H1 (cell line): ENCODE measurements at places on chromosomes 12 and 14.

DNA sequence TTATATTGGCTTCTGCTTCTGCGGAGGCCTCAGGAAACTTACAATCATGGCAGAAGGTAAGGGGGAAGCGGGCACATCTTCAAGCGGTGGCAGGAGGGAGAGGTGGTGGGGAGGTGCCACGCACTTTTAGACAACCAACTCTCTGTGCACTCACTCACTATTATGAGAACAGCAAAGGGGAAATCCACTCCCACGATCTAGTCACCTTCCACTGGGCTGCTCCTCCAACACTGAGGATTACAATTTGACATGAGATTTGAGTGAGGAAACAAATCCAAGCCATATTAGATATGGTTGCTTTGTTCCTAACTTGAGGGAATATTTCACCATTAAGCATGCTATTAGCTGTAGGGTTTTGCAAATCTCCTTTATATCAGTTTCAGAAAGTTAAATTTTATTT lies 80.3 kb downstream of the UNC79 start:
- no peak for DNase-seq

GRCh38 chr14:73888971-73889370 lies 2.3 kb downstream of the ZNF410 start:
- no peak for DNase-seq

DNA sequence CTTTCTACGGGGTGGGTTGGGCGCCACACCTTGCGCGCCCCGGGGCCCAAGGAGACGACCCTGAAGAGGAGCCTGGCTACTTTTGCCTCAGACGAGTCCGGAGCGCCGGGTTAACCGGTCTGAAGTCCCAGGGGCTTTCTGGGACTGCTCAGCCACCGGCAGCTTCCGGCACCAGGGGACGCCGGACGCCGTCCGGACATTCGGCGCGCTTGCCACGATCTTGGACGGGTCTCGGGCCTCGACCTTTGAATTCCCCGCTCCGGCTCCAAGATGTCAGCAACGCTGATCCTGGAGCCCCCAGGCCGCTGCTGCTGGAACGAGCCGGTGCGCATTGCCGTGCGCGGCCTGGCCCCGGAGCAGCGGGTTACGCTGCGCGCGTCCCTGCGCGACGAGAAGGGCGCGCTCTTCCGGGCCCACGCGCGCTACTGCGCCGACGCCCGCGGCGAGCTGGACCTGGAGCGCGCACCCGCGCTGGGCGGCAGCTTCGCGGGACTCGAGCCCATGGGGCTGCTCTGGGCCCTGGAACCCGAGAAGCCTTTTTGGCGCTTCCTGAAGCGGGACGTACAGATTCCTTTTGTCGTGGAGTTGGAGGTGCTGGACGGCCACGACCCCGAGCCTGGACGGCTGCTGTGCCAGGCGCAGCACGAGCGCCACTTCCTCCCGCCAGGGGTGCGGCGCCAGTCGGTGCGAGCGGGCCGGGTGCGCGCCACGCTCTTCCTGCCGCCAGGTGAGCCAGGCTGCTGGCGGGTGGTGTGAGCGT lies at the start of gene ACOT4:
Gene ACOT4, plus strand, starts transcription at position 184 of the 760 bp plus-strand sequence. Its CDS starts 87 bp downstream, at position 271.
- peak; percentile 54 for DNase-seq

DNA sequence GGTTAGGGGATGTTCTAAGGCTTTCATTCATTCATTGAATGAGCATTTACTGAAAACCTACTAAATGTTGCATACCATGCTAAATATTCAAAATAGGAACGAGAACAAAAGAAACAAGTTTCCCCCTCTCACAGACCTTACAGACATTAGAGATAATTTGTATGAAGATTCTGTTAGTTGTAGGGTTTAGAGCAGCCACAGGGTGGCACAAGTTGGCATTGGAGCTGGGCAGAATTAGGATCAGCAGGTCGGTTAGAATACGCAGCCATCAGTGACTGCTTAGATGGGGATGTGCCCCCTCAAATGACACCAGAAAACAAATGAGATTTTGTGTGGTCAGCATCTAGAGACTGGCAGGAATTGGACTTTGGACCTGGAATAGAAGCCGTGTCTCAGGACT lies 166.3 kb upstream of the DAAM1 start:
- no peak for DNase-seq

- DNase-seq = no peak
Measured at GRCh38 chr12:2539938-2540337, 254.8 kb upstream of the FKBP4 start.

- DNase-seq = no peak
Measured at GRCh38 chr12:131776237-131776889, 51.8 kb upstream of the MMP17 start.

GRCh38 chr12:91009319-91009950 lies 4.7 kb upstream of the EPYC start:
- no peak for DNase-seq

DNA sequence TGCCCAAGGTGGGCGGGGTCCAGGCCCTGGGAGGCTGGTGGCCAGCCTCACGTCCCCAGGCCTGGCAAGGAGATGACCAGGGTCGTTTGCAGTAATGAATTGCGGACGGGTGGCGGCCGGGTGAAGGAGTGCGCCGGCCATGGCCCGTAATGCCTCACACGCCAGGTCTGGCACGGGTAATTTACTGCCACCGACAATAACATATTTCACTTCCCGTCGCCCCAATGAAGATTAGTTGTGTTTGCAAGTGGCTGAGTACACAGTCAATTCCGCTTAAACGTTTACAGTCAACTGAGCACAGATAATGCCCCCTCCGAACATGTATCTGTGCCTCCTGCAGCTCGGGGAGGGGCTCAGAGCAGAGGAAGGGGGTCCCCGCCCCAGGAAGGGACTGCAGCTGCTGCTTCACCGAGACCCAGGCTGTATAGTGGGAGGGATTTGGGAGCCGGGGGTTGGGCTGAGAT lies 48.3 kb downstream of the MVK start:
- DNase-seq = no peak

DNA sequence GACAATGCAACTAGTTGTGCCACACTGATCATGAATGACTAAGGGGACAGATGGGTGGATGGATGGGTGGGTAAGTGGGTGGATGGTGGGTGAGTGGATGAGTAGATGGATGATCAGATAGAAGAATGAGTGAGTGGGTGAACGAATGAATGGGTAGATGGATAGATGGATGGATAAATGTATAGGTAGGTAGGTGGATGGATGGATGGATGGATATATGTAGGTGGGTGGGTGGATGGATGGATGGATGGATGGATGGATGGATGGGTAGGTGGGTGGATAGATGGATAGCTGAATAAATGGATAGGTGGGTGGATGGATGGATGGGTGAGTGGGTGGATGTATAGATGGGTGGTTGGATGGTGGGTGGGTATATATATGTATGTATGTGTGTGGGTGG lies 348.8 kb upstream of the FKBP4 start:
- no peak for DNase-seq

DNA sequence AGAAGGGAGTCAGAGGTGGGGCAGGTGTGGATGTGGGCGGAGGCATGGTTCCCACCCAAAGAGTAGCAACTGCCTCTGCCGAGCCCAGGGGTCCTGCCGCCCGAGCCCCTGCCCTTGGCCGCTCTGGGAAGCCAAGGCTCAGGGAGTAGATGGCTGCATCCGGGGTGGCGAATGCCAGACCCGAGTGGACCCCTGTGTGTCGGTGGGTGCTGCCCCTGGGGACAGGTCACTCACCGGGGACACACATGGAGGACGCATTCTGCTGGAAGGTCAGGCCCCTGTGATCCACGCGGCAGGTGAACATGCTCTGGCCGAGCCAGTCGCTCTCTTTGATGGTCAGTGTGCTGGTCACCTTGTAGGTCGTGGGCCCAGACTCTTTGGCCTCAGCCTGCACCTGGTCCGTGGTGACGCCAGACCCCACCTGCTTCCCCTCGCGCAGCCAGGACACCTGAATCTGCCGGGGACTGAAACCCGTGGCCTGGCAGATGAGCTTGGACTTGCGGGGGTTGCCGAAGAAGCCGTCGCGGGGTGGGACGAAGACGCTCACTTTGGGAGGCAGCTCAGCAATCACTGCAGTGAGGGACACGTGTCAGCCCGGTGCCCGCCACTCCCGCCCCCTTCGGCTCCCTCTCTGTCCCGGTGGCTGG lies 329.0 kb downstream of the TMEM121 start:
- DNase-seq = no peak

DNA sequence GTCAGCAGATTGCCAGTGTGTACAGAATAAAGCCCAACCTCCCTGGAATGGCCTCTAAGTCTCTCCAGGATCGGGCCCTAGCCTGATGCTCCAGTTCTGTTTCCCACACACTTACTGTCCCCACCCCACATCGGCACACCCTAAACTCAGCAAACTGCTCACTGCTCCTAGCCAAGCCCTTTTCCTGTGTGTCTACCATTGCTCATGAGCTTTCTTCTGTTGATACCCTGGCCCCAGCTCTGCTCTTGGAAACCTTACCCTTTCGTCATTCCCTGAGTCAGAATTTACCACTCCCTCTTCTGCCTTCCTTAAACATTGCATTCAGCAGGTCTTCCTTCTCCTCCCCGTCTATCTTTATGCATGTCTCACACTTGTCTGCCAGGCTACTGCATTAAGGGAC lies 158.9 kb downstream of the TMX1 start:
- DNase-seq = no peak

DNA sequence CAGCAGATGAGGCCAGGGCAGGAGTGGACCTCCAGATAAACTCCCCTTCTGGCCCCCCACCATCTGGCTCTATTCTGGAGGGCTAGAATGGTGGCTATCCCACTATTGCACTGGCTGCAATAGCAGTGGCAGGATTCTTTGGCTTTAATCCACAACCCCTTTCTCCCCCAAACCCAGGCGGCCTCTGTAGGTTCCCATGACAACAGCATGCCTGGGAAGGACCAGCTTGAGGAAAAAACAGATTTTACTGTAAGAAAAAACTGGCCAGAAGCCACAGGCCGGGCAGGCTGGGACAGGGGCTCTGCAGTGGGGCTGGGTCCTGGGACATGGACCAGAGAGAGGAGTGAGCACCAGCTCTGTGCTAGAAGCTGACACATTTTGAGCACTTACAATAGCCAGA lies 13.6 kb upstream of the ACVR1B start:
- no peak for DNase-seq

DNA sequence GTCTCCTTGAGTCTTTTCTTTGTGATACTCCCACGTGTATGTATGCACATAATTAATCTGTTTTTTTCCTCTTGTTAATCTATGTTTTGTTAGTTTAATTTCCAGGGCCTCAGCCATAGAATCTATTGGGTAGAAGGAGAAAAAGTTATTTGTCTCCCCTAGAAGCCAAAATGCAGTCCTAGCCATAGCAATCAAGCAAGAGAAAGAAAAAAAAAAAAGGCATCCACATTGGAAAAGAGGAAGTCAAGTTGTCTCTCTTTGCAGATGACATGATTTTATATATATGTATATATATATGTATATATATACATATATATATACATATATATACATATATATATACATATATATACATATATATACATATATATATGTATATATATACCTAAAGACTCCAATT lies 25.4 kb upstream of the ETV6 start:
- DNase-seq = no peak

GRCh38 chr12:69516950-69517349 lies 46.8 kb downstream of the FRS2 start:
- no peak for DNase-seq

DNA sequence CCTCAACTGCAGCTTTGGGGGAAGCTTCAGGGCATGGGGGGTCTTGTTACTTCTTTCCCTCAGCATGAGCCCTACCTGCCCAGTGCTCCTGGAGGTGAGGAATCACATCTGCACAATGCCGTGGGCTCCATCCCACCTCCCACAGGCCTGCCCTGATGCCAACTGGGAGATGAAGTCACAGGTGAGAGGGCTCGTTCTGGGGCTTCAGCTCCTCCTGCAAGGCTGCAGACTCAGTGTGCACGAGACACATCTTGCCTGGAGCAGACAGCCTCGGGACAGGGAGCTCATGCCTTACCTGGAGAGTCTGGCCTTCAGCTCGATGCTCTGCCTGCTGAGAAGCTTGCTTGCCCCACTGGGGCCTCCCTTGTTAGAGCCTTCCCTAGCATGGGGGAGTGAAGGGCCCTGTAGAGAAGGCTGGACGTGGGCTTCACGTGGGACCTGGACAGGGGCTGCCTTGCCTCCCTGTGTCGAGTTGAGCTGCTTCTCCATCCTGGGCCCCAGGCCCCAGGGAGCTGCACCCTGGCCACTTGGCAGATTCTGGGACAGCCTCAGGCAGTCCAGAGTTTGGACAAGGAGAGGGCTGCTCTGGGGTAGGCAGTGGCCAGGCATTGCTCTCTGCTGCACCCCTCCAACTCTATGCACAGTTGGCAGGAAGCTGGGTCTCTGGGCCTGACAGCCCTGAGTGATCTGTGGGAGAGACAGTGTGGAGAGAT lies 171.4 kb downstream of the KIF26A start:
- no peak for DNase-seq

DNA sequence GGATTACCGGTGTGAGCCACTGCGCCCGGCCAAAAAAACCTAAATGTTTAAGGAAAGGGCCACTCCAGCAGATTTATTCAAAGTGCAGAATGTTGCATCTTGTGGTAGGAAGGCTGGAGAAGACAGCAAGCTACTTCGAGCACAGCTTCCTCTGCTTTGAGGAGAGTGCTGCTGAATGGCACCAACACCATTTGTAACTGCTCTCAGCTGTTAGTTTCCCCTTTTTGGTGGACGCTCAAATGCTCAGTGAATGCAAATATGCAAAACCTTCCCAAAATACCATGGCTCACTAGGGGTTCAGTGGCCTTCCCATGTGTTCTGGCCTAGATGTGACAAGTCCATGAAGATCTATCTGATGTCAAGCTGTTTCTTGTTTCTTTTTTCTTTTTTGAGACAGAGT lies 2.9 kb upstream of the TDRD9 start:
- DNase-seq = no peak

DNA sequence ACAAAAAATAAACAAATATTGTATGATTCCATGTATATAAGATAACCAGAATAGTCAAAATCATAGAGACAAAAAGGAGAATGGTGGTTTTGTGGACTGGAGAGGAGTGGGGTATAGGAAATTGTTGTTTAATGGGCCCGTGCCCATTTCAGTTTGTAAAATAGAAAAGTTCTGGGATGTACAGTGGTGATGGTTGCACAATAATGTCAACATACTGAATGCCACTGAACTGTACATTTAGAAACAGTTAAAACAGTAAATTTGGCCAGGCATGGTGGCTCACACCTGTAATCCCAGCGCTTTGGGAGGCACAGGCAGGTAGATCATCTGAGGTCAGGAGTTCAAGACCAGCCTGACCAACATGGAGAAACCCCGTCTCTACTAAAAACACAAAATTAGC lies 40.1 kb downstream of the NUMB start:
- no peak for DNase-seq

GRCh38 chr14:67532606-67532997 lies 488 bp upstream of the PLEKHH1 start:
- no peak for DNase-seq

GRCh38 chr12:110343114-110343513 lies 60.4 kb downstream of the ANAPC7 start:
- no peak for DNase-seq

DNA sequence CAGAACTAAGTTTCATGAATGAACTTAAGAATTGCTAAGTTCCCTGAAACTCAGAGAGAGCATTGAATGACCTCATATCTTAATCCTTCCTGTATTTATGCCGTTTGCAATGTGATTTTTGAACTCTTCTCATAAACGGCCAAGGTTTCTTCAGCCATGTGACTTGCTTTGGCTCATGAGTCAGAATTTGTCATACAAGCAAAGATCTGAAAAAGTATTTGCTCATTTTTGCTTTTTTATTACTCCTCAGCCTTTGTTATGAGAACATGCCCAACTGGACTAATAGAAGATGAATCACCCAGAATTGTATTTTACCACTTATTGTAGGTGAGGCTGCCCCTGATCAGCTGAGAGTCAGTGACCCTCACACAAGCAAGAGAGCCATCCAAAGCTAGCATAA lies 693.8 kb downstream of the BCL11B start:
- no peak for DNase-seq
